ENCODE measurements at places on chromosomes 13 and 19.

GRCh38 chr13:39779337-39780265 is 124.1 kb downstream of the COG6 start:
- peak; percentile 63 for ATAC-seq

- no peak for ATAC-seq
Measured at GRCh38 chr13:44393391-44393790, 19.8 kb downstream of the SERP2 start.

- ATAC-seq: peak; percentile 95
Measured at GRCh38 chr19:14496029-14496833, at the start of gene GIPC1. GIPC1 (minus strand) TSS chr19:14496127; CDS start chr19:14482976, 13,151 bp downstream.

- no peak for ATAC-seq
Measured at GRCh38 chr19:4060621-4061177, 6.0 kb downstream of the ZBTB7A start.

GRCh38 chr19:41893899-41894298 is 10.9 kb downstream of the ARHGEF1 start:
- peak; percentile 19 for ATAC-seq

DNA sequence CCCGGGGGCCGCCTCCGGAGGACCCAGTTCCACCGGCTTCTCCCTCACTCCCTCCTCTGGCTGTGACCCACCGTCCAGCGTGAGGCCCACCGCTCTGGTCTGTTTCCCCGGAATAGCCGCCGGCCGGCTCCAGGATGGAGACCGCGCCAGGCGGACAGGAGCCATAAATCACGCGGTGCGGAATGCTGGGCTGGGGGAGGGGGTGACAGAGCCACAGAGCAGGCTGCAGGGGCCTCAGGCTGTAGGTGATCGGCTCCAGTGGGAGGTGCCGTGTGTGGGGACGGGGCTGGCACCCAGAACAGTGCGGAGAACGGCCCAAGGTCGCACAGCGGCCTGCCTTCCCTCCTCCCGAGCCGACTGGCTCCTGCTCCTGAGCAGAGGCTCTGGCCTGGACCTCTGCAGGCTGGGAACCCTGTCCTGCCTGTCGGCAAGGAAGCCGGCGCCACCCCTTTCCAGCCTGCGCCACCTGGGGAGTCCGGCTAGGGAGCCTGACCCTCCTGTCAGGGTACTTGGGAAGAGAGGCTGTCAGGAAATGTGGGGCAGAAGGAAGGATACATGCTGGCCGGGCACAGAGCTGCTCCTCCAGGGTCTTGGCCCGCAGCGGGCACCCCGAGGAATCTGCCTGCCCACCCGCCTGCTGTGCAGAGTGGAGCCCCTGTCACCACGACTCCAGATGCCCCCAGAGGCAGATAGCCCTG is 8.3 kb downstream of the PIAS4 start:
- ATAC-seq: no peak

GRCh38 chr19:15372891-15373301 is 6.7 kb downstream of the AKAP8 start:
- no peak for ATAC-seq

DNA sequence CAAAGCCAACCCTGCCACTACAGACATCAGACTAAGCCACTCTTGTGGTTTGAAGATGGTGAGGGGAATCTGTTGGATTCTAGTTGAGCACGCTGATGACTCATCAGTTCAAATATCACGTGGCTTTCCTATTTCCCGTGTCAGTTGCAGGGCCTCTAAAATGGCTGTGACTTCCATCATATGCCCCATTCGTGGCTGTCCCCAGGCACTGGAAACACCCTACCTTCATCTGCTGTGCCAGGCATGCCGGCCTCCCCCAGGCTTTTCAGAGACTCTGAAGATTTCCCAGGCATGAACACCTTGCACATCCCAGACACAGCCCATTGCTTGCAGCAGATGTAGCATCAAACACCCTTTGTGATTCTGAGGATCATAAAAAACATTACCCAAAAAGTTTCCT is 659.9 kb downstream of the UQCRFS1 start:
- ATAC-seq: no peak

- ATAC-seq: no peak
Measured at GRCh38 chr13:36090592-36090991, 40.6 kb downstream of the DCLK1 start.

GRCh38 chr19:7742991-7743390 is 4.3 kb downstream of the CD209 start:
- ATAC-seq: no peak

DNA sequence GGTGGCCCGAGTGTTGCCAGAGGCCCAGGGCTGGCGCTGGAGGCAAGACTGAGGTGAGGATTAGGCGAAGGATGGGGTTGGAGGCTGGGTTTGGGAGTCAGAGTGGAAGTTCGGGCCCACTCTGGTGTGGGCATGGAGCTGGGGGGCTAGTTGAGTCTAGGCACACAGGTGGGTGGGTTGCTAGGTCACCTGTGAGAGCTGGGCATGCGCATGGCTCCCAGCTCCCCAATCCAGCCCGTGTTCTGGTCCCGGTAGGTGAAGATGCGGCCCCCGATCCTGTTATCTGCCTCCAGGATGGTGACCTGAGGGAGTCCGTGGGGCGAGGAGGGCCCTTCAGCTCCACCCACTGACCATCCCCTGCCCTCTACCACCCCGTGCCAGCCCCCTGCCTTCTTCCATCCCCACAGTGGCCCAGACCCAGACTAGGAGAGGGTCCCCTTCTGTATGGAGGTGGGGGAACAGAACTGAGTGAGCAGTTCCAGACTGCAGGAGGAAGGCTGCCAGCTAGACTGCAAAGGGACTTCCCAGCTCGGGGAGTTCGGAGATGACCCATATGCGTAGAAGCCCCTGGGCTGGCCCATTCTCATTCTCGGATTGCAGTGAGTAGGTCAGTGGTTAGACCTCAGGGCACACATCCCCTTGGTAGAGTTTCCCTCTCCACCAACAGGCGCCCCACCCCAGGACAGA is 1.7 kb downstream of the IL4I1 start:
- no peak for ATAC-seq

DNA sequence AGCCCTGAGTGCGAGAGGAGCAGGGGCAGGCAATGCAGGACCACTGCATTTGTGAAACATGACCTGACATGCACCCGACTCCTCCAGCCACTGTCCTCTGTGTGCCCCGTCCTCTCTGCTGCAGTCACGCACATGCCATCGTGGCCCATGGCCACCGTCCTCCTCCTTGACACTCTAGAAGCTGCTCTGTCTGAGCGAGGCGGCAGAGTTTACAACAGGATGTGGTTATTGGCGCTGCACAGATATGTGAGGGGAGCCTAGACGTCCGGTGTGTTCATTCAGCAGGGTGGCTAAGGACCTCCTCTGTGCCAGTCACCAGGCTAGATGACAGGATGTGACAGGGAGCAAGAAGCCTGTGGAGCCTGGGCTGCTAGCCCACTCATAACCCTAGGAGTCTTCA is 277.8 kb downstream of the FOXO1 start:
- no peak for ATAC-seq

DNA sequence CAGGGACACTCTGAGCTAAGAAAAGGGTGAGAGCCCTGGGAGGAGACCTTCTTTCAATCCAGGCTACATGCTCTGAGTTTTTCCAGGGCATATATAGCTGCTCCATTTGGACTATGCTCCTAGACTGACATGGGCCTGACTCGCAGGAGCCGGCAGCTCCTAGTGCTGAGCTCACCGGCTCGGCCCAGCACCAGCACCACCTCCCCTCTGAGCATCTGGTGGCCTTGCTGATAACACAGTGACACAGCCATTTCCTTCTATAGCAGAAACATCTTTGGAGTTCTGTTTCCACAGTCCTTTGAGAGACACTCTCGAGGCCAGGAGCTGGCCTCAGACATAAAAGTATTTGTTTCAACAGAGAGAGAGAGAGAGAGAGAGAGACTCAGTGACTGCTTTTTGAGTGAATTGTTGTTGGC is 184.9 kb downstream of the TM9SF2 start:
- ATAC-seq: peak; percentile 81

GRCh38 chr19:16887353-16888265 is 1.2 kb upstream of the F2RL3 start:
- no peak for ATAC-seq

DNA sequence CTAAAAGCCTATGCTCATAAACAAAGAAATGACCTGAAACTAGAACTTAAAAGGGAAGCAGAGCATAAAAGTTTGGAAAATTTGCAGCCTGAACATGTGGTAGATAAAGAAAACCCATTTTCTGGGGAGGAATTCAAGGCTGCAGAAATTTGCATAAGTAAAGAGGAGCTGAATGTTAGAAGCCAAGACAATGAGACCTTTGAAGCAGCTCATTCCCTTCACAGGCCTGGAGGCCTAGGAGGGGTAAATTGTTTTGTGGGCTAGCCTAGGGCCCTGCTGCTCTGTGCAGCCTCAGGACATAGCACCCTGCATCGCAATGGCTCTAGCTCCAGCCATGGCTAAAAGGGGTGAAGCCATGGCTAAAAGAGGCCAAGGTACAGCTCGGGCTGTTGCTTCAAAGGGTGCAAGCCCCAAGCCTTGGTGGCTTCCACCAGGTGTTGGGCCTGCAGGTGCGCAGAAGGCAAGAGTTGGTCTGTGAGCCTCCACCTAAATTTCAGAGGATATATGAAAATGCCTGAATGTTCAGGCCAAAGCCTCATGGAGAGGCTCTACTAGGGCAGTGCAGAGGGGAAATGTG is 38.3 kb downstream of the ZIC2 start:
- ATAC-seq: no peak

GRCh38 chr13:23069566-23069965 is 111.2 kb upstream of the SGCG start:
- ATAC-seq: no peak

- peak; percentile 59 for ATAC-seq
Measured at GRCh38 chr13:76790980-76791819, 95.0 kb downstream of the KCTD12 start.

DNA sequence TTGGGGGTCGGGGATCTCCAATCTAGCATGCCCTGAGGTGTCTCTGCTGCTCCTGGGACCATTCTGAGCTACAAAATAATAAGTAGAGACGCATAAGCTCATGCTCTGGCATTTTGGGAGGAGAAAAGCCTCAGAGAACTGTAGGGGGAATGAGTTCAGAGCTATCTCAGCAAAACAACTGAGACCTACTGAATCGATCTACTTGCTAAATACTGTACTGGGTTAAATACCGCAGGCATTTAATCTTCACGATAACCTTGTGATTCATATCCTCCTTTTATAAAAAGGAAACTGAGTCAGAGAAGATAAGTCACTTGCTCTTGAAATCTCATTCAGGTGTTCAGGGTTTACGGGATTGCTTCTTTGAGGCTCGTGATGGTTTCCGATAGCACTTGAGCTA is 468.1 kb downstream of the FGF9 start:
- no peak for ATAC-seq

DNA sequence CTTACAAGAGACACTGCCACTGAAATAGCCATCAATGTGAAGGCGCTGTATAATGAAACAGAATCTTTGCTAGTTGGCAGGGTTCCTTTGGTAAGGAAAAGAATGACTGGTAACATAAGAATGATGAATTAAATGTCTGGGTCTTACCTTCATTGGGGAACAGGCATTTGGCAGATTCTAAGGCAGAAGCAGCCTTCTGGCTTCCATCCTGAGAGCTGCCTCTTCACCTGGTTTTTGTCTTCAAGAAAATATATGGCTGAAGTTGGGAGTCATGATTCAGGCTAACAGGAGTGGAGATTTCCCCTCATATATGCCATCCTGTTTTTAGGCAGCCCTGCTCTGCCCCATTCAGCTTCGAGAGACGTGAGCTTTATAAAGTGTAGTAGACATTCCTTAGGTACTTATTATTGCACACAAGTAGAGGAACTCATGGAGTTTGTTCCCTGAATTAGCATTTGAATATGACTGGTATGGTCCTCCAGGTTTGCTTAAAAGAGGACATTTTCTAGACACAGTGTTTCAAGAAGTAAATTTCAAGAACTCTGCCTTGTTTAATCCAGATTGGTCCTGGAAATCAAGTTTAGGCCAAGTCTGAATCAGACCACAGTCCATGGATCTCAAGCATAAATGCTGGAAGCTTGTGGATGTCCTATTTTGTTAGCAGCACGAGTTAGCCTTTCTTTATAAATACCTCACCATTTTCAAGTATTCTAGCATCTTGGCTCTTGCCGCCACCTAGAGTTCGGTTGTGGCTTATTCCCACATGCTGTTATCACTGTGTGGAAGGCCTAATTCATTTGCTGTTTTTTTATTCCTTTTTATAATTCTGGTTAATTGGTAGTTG is 56.2 kb upstream of the AKAP11 start:
- peak; percentile 94 for ATAC-seq

DNA sequence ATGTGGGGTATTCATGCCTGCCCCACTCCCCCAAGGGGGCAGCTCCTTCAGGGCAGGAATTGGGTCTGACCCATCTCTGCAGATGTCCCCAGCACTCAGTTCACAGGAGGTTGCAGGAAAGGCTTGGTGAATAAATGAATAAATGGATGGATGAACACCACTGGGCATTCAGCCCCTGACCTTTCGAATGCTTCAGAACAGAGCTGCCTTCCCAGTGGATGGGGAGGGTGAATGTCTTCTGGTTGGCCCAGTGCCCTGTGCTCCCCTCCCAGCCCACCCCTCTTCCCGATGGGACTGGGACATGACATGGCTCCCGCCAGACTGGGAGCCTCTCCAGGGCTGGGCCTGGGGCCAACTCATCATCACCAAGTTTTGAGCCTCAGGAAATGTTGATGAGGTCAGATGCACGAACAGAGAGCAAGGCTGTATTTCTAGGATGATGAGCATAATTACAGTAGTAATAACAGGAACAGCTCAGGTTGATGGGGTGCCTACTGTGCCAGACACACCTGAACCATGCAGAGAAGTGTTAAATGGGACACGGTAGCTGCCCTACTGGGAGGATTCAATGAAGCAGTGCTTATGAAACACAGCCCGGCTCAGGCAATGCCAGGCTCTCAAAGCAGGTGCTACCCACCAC is 25.7 kb downstream of the VRK3 start:
- no peak for ATAC-seq

DNA sequence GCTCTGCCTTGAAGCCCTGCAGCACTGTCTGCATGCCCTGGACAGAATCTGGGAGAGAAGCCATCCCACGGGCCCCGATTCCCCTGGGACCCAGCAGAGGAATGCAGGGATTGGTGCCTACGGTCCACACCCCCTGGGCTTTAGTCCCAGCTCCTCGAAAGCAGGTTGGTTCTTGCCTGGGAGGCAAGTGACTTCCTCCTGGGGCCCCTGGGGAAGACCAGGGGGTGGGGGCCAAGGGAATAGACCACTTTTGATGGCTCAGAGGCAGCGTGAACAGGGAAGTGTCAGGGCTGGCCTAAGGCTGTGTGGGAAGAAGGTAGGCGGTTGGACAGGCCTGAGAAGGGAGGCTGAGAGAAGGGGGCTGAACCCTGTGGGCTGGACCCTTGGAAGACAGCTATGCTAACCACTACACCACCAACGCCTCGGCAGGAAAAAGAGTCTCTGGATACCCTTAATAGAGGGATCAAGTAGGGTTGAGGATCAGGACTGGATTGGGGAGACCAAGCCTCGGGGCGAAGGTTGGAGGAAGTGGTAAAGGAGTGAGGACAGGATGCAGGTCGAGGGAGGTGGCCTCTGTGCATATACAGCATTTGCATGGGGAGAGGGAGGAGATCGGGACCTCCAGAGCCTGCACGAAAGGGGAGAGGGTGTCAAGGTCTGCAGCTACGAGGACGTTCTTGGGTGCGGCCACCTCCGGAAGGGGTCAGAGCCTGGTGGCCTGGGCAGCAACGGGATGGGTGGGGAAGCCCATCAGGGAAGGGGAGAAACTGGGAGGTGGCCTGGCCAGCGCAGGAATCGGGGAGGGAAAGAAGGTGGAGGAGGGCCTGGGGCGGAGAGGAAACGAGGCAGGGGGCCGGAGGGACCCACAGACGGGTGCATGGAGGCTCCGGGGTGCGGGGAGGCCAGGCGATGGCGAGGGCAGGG is 709 bp downstream of the DPP9 start:
- no peak for ATAC-seq

Measured in SK-N-SH treated with all-trans-retinoic acid at 6 μM for 48 hours (cell line).